CD4-positive, alpha-beta T cell treated with Interleukin-17A for 1 hour (primary cell): ENCODE measurements at places on chromosomes 11 and 22.

DNA sequence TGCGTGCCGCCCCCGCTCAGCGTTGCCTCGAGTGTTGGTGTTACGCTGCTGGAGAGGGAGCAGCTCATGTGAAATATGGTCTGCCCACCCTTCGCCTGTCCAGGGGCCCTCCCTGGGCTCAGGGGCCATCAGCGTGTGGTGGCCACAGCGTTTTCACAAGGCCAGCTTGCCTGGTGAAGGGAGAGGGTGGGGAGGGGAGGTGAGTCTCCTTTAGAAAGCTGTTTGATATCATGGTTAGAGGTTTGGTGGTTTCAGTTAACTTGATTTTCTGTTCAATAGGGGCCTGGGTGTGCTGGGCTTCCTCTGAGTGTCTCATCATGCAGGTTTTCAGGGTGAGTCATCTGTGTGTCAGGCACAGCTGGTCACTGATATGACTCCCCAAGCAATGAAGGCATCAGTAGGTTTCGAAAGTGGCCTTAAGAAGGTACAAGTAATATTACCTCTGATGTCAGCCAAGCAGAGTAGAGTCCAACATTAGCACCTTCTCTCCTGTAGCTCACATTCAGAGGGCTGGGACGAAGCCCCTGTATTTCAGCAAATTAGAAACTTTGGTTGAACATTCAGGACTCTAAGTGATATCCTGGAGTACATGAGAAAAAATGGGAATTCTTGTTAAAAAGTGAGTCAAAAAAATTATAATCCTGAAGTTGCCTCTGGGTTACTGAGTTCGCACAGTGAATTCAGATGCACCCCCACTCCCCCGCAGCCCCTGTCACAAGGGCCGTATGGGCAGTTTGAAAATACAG, 172.5 kb downstream of the TBC1D22A start:
- DNase-seq: no peak

GRCh38 chr11:96125400-96125799, 201.5 kb upstream of the MTMR2 start:
- DNase-seq: no peak

GRCh38 chr11:67674442-67674871, at the start of gene ALDH3B2:
Gene ALDH3B2 (minus strand): TSS chr11:67674623. CDS start chr11:67666935, 7,688 bp downstream.
- DNase-seq: no peak

GRCh38 chr11:122032317-122032716, 83.7 kb downstream of the BLID start:
- DNase-seq: no peak

DNA sequence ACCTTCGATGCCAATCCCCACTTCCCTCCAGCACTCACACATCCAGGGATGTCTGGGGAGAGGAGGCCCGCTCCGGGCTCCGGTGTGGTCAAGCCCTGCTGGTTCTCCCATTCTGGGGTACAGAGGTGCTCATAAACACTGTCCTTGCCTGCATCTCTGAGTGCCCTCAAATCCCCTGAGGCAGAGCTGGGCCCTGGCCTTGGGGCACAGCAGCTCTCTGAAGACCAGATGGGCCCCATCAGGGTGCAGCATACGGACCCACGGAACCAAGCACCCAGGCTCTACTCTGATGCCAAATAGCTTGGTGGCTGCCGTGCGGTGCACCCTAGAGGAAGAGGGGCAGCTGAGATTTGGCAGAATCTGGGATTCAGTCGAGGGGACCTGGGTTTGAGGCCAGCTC, 35.7 kb upstream of the NNMT start:
- DNase-seq: no peak

- peak; percentile 70 for DNase-seq
Measured at GRCh38 chr11:67640021-67640757, 626 bp upstream of the TBX10 start.

DNA sequence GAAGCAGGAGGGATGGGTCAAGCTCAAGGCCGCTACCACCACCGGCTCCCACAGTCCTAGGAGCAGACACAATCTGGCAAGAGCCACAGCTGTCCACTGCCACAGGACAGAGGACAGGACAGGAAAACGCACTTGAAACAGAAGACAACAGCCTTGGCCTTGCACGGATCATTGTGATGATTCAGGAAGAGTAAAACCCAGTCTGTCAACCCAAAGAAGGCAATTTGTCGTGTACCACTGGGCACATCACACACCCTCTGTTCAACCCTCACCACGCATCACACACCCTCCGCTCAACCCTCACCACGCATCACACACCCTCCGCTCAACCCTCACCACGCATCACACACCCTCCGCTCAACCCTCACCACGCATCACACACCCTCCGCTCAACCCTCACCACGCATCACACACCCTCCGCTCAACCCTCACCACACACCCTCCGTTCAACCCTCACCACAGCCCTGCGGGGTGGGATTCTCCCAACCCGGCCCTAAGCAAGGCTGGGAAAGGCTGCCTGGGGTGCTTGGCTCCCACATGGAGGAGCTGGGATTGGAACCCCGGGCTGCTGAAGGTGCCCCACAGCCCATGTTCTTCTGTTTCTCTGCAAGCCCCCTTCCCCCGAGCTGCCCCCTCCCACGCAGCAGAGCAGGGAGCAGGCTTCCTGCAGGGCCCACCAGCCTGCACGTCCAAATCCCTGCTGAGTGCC, 11.3 kb upstream of the CDC42BPG start:
- no peak for DNase-seq

DNA sequence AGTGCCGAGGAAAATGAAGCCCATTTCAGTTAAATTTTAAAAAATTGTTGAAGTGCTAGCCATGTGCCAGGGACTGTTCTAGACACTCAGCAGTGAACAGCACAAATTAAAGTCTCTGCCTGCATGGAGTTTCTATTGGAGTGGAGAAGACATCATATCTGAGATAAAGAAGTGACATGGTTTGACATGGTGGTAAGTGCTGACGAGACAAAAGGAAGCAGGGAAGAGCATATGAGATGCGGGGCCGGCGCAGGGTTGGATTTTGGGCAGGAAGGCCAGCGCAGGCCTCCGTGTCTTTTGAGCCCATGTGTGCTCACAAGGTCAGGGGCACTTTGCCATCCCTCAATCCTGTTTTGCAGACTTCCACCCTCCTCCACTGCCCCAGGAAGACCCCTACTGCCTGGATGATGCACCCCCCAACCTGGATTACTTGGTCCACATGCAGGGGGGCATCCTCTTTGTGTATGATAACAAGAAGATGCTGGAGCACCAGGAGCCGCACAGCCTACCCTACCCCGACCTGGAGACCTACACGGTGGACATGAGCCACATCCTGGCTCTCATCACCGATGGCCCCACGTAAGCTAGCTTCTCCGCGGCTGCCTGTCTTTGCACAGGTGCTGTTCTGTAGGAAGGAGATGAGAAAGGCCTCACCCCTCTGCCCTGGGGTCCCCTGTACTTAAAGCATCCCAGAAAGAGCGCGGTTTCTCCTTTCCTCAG, 29.6 kb downstream of the AMPD3 start:
- DNase-seq: no peak

DNA sequence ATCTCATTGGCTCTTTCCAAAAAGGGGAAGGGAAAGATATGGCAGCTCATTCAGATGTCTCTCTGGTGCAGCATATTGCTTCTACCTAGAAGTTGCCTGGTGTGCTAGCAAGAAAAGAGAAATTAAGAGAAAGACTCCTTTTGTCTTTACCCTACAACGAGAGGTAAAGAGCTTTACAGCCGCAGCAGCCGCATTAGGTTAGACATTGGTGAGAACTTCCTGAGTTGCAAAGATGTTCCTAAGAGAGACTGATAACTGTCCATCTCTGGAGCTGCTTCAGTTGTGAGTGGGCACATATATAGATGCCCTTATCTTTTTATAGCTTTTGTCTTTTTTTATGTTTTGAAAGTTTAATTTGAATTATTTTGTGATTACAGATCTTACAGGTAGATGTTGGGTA, 80.8 kb upstream of the NNMT start:
- DNase-seq: no peak

DNA sequence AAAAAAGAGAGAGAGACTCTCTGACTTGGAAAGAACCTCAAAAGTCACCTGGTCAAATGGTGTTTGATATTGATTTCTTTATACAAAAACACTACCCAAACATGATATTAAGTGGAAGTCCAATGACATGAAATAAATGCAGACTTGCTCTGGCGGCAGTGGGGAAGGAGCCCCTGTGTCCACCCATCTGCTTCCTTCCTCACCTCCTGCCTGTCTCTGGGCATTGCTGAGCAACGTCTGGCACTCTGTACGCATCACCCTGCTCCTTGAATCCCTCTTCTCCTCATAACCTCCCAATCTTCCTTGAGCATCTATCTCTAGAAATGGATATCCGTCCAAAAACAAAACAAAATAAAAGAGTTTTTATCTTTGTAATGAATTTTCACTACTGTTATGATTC, 39.9 kb upstream of the GRAMD1B start:
- no peak for DNase-seq

DNA sequence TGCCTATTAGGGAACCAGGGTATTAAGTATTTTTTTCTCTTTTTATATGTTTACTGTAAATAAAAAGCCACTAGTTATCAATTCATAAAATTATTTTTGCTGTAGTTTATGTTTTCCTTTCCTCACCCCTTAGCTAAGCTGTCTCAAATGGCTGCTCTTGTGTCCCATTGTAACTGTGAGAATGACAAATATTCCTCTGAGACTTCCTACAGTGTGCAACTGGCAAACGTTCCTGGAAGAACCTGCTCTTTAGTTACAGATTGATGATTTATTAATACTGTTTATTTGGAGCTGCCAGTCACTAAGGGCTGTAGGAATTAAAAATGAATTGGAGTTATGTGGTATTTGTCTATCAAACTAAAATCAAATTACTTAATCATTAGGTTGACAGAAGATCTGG, 675.4 kb upstream of the ARHGAP42 start:
- DNase-seq: no peak
